ENCODE measurements at places on chromosomes 4 and X.
A peak's percentile ranks its signal among the peaks of the same experiment; 100 is the strongest.

DNA sequence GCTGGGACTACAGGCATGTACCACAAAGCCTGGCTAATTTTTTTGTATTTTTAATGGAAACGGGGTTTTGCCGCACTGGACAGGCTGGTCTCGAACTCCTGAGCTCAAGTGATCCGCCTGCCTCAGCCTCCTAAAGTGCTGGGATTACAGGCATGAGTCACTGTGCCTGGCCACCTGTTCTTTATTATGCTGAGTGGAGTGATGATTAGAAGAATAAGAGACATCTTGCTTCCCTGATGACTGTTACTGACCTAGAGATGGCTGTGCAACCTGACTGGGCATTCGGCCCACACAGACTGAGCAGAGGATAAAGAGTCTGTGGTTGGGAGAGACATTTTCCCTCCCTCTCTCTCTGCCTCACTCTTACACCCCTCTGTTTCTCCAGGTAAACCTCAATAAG, 56.7 kb downstream of the SPINK2 start:
- no peak for DNase-seq

DNA sequence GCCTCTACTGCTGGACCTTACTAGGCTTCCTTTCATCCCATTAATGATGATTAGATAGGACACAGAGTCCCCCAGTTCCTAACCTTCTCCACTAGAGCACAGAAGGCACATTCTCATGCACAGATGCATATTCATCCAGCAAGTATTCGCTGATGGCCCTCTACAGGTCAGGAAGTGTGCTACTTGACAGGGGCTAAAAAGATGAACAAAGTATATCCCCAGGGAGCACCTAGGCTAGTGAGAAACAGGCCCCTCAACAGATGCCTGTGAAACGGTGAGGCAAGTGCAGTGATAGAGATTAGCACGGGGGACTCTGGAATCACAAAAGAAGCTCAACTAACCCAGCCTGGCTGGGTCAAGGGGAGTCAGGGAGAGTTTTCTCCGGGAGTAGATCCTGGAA, 95.8 kb downstream of the MGST2 start:
- DNase-seq, result no peak

- no peak for DNase-seq
Observed at GRCh38 chr4:36274158-36274557, 7.3 kb upstream of the DTHD1 start.

- no peak for DNase-seq
Observed at GRCh38 chrX:17592117-17592516, 145.2 kb upstream of the SCML1 start.

- DNase-seq, result no peak
Observed at GRCh38 chr4:98828801-98829200, 100.1 kb downstream of the EIF4E start.

DNA sequence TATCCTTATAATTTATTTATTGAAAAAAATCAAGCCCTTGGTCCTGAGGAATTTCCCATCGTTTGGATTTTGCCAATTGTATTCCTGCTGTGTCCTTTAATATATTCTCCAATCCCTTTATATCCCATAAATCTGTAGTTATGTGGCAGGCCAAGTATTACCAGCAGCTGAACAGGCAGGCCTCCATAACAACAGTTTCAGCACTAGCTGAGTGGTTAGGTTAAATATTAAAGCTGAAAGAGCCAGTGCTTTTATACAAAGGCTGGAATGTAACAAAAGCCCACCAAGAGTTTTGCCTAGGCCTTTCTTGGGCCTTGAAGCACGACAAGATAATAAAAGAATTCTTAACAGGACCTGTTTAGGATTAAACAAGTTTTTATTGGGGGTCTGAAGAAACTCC, 366.6 kb upstream of the GALNT7 start:
- no peak for DNase-seq

- DNase-seq, result no peak
Observed at GRCh38 chr4:167642250-167642649, 408.0 kb upstream of the SPOCK3 start.

- no peak for DNase-seq
Observed at GRCh38 chr4:159026329-159026728, 76.5 kb upstream of the RAPGEF2 start.

DNA sequence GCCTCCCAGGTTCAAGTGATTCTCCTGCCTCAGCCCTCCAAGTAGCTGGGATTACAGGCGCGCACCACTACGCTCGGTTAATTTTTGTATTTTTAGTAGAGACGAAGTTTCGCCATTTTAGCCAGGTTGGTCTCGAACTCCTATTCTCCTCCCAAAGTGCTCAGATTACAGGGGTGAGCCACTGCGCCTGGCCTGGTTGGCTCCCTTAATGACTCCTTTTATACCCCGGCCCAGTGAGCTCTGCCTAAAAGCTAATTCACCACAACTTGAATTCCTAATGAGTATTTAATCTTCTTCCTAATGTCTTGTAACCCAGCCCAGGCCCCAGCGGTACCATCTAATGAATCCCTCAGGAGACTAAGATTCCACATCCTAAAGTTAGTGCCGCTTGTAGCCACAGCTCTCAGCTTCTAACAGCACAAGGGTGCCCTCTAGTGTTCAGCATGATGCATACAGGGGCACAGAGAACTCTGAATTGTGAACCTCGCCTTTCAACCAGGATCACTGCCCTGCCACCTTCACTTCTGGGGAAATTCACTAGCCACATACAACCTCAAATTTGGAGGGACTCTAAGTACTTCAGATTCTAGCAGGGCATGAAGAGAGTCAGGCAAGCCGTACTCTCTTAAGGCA, 89.5 kb downstream of the OR13H1 start:
- DNase-seq, result peak; percentile 59

DNA sequence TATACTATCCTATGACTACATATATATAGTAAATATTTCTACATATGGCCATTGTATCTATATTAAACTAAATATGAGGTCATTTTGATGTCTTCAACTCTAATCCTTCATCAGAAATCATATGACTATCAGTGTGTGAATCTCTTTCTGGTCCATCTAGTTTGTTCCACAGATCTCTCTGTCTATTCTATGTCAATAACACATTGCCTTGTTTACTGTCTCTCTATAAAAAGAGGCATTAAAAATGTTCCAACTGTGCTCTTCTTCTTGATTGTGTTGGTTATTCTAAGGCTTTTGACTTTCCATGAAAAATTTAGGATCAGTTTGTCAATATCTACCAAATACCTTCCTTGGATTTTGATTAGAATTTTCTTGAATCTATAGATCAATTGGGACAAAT, 338.3 kb upstream of the FSTL5 start:
- DNase-seq, result no peak

- DNase-seq, result no peak
Observed at GRCh38 chrX:147850875-147851274, 60.8 kb upstream of the FMR1 start.

DNA sequence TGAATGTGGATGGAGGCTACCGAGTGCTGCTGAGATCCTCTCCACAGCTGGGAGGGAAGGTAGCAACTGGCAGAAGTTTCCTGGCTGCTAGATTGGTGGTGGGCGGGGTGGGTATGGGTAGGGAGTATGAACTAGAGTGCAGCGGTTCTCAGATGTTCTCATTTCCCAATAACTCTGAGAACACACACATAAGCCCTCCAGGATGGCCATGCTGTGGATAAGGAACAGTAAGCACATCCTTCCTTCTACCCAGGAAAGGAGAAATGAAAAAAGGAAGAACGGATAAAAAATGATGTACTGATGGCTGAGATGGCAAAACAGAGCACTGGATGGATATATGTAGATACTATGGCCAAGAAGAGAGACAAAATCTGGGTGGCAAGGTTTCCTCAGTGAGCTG, 116.0 kb downstream of the ZNF827 start:
- DNase-seq, result no peak

GRCh38 chr4:128853741-128854140, 44.2 kb downstream of the JADE1 start:
- DNase-seq, result no peak

DNA sequence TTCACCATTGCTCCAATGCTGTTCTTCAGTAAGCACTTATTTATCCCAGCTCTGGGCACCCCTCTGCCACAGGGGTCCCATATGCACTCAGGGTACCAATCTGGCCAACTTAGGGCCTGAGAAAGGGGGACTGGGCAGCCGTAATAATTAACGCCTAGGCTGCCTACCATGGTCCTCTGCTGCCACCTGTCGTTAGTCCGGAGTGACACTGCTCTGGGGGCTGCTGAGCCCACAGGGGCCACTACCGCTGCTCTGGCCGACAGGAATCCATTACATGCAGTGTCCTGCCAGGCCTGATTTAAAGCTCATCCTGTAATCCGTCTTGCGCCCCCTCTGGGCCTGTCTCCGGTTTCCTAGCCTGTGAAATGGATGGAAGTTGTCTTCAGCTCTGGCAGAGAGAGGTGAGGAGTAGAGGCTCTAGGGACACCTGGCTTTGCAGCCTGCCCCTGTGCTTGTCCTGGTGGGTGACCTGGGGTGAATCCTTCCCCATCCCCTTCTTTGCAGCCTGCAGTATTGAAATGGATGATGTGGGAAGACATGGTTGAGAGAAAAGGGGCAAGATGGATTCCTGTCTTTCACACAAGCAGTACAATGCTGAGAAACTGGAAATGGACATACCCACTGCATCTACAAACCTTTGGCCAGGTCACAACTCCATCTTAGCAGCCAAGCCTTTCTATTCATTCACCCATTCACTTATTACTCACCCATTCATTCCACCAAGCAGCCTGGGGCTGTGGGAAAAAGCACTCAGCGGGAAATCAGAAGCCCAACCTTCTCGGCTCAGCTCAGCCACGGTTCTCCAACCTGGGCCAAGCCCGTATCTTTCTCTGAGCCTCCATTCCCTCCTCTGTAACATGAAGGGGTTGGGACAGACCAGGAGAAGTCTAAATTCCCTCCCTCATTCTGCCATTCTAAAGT, 116.3 kb upstream of the NALF2 start:
- peak; percentile 69 for DNase-seq

- no peak for DNase-seq
Observed at GRCh38 chr4:26059391-26060154, 145.6 kb downstream of the SMIM20 start.

DNA sequence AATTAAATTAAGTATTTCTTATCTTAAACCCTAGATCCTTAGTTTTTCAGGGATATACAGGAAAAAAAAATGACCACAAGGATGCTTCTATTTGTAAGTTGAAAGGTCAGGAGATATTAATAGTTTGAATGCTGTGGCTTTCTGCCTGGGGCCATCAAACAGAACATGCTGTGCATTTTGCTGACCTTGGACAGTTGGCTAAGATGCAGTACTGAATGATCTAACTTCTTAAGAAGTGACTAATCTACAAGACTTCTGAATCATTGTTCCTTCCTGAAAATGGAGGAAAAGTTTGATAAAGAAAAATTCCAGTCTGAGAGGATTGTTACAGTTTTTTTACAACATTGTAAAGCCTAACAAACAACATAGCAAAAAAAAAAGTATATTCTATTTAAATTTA, 237.8 kb upstream of the JADE1 start:
- DNase-seq, result no peak

DNA sequence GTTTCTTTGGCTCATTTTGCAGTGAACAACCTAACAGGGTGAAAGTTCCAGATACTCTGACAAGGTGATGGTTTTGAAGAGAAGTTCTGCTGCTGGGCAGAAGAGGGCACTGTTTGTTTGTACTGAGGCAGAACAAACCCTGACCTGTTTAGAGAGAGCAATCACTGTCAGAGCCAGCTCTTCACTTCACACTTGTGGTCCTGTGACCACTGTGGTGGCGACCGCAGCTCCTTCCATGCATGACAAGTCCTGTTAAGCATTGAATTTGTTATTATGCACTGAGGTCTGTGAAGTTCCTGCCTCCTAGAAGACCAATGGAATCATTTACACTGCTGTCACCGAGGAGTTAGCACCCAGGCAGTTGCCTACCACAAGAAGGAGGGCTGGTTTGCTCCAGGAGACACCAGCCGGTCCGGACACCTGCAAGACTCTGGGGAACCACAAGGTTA, 86.6 kb downstream of the ZNF330 start:
- no peak for DNase-seq

DNA sequence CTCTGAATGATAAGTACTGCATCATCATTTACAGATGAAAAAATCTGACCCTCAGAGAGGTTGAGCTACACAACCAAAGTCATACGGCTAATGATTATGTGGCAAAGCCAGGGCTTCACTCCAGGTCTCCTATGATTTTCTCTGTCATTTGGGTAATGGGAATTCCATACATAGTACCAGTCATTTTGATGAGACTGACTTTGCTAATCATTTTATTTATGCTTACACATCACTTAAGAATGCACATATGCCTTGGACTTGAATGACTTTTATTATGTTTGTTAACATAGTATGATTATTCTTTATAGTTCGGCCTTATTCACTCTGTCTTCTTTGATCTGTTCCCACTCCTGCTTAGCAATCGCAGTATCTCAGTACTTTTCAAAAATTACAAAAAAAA, 255.1 kb upstream of the GPRIN3 start:
- no peak for DNase-seq

GRCh38 chr4:38891051-38891983, 23.7 kb downstream of the FAM114A1 start:
- DNase-seq, result no peak

DNA sequence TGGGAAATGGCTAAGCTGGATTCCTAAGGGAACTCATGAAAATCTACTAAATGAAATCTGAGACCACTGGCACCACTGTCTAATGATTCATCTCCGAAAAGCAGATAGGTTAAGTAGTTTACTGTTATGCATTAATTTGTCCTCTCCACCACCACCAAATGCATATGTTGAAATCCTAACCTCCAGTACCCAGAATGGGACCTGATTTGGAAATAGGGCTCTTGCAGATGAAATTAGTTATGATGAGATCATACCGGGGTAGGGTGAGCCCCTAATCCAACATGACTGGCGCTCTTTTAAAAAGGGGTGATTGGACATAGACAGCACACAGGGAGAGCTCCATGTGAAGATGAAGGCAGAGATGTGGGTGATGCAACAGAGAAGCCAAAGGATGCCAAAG, 124.9 kb upstream of the GUCY1A1 start:
- DNase-seq, result no peak

DNA sequence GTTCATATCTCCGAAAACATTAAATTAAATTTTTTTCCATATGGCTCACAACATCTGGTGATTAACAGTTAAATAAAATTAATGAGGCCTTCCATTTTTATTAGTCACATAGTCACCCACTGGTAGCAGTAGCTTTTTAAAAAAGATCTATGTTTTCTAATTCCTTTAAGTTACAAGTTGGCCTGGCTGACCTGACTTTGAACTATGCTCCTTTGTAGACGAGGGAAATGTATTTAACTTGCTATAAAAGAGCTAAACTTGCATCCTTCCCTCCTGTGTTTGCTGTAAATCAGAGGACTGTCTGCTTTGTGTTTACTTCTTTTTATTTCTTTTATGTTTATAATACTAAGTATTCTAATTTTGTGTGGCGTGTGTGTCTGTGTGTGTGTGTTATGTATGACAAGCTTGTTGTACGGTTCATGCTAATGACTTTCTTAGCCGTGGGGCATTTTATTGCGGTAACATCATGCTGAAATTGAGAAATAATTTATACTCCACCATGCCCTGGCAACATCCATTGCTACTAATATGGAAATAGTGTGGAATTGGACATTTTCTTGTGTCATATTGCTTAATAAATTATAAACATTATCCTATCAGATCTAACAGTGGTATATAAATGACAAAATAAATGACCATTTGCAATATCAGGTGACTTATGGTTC, 241.7 kb downstream of the SNCA start:
- DNase-seq, result no peak
